CD8-positive, alpha-beta memory T cell (primary cell): ENCODE measurements at places on chromosomes 2 and 18.

GRCh38 chr2:128594953-128595677, 276.4 kb upstream of the HS6ST1 start:
- no peak for DNase-seq

DNA sequence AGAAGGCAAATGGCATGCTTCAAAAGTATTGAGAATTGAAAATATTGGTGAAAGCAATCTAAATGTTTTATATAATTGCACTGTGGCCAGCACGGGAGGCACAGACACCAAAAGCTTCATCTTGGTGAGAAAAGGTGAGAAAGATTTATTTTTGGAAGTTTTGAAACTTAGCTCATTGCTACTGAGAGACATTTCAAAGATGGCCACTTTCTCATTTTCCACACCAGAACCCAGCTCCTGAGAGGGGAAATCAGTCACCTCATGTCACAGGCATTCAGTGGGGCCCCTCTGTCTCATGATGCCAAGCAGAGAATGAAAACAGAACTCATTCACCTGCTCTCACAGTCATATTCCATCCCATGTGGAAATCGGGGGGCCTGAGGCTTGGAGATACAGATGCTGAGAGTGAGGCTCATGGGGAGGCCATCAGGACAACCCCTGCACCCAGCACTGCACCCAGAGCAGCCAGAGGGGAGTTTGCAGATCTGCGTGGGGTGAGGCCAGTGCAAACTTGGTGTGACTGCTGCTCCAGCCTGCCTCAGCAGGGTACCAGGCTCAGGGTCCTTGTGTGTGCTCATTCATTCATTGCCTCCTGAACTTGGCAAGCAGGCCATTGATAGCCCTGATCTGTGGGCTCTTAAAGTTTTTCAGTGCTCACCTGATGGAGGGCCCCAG, 31.4 kb downstream of the IL18R1 start:
- no peak for DNase-seq

- no peak for DNase-seq
Measured at GRCh38 chr2:64698668-64699444, 45.1 kb upstream of the SERTAD2 start.

DNA sequence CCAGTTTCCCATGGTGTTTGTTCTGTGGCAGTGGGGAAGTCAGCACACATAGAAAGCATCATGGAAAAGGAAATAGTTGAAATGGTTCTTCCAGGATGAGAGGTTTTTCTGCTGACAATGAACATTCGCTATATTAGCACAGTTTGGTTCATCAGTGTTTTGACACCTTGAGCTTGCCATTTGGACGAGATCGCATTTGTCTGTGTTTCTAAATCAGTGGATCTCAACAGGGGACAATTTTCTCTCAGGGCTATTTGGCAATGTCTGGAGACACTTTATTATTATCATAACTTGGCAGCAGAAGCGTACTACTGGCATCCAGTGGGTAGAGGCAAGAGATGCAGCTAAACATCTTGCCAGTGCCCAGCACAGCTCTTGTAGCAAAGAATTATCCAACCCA, 74.6 kb downstream of the CD8B2 start:
- no peak for DNase-seq

- no peak for DNase-seq
Measured at GRCh38 chr2:234620018-234620417, 123.1 kb upstream of the ARL4C start.

GRCh38 chr2:36560726-36561125, 37.2 kb downstream of the FEZ2 start:
- no peak for DNase-seq

DNA sequence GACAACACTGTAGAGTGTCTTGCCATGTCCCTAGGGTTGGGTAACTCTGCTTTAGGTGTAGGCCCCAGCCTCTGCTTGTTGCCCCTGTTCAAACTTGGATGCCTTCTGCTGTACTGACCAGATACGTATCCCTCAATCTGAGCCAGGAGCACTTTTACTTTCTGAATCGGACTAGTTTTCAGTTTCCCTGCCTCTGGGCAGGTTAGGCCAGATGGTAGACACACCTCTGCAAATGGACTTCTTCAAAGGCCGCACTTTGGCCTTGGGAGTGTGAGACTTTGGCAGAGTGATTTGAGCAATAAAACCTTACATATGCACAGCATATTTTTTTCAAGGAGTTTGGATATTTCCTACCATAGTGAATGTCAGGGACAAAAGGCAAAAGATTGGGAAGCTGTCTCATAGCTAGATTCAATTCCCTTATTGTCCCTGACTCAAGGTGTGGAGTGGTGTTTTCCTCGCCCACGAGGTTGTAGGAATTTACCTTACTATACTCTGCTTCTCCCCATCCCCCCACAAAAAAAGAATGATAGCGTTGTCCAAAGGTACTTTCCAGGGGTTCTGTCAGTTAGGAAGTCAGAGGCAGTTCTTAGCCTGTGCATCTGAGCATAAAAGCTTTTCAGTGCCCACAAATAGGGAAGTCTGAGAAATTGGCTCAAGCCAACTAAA, 15.3 kb upstream of the PARD3B start:
- no peak for DNase-seq

GRCh38 chr18:27447451-27447881, 262.4 kb upstream of the CHST9 start:
- no peak for DNase-seq

DNA sequence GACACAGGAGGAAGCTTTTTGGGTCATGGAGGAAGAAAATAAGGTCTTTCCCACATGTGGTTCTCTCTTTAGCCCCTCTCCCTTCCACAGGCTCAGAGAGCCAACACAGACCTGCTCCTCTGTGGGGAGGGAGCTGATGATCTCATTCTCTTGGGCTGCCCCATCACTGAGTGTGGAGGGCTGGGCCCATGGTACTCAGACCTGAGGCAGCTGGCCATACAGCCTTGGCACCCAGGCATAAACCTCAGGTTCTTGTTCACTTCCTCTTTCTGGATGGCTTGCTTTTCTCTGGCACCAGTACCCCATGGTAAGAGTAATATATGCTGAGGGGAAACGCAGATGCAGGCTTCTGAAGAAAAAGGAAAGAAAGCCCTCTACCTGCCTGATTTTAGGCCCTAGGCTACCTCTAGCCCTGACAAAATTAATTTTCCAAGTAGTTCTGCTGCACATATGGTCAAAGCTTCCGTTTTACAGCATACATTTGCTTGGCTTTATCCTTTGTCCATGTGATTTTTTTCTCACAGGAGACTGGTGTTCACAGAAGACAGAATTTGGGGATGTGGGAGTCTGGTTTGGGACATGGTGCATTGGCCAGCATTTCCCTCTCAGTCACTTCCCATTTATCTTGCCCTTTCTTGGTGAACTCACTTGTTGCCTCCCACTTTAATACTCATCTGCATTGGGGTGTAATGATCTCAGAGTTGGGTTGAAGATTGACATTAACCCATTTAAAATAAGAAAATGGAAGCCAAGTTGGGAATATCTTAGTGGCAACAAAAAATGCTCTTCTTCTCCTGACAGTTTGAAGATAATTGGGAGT, 11.1 kb downstream of the DHRS9 start:
- no peak for DNase-seq

- no peak for DNase-seq
Measured at GRCh38 chr2:120670371-120670770, 65.3 kb upstream of the GLI2 start.

- DNase-seq: no peak
Measured at GRCh38 chr2:37421686-37422085, 77.3 kb downstream of the QPCT start.

- DNase-seq: no peak
Measured at GRCh38 chr2:107932979-107933378, 53.3 kb upstream of the SLC5A7 start.

GRCh38 chr2:157324331-157324843, 1.2 kb downstream of the ERMN start:
- DNase-seq: no peak

- no peak for DNase-seq
Measured at GRCh38 chr2:190766595-190766994, 114.0 kb upstream of the GLS start.

DNA sequence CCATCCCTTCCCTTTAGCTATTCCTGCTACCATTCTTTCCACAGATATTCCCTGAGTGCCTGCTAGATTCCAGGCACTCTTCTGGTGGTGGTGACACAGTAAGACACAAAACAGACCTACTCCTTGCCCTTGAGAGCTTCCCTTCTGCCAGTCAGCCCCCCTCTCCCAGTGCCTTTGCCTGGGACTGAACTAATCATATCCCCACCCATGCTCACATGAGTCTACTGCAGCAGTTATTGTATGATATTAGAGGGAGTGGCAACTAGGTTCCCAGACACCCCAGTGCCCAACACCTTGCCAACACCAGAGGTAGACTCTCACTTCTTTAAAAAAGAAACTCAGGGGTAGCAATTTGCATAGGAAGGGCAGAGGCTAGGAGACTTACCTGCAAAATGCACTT, 7.2 kb upstream of the LBH start:
- no peak for DNase-seq

- DNase-seq: no peak
Measured at GRCh38 chr2:111185361-111186022, 64.8 kb downstream of the BCL2L11 start.

- no peak for DNase-seq
Measured at GRCh38 chr2:16824472-16824871, 158.8 kb upstream of the CYRIA start.
